Activated effector memory CD4-positive, alpha-beta T cell treated with anti-CD3 and anti-CD28 coated beads, Interleukin-2, amount 50 U/mL, for 16 hours (primary cell): ENCODE measurements at places on chromosomes 1 and 21.

- no peak for DNase-seq
These were observed 1.8 kb downstream of the HSF2BP start for GRCh38 chr21:43657355-43658087.

- DNase-seq, result no peak
These were observed 35.8 kb upstream of the GRIK3 start for GRCh38 chr1:37070126-37070525.

DNA sequence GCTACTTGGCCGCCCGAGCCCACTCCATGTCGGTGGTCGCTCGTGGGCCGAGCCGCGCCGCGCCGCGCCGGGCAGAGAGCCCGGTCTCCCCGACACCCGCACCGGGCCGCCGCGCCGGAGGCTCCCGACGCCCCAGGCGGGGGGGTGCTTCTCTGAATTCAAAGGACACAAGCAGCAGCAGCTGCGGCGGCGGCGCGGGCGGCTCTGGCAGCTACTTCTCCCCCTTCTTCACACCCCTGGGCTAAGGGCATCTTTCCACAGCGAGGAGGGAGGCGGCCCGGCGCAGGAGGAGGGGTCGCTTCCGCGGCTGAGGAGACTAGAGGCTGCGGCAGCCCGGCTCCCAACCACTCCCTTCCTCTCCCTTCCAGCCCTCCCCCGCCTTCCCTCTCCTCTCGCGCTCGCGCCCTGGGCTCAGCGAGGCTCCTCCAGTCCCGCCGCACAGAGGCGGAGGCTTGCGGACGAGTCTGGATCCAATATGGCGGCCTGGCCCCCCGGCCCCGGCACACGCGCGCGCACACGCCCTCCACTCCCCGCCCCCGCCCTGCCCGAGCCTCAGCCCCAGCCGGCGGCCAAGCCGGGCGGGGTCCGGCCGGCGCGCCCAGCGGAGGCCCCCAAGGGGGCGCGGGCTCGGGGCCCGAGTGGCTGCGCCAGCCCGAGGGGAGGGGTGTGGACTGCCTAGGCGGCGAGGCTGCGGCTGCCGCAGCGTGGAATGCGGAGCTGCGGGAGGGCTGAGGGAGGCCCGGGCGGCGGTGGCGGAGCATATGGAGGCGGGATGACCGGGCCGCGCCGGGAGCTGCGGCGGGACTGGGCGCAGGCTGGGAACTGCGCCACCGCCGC lies at the start of gene CDC42BPA:
Gene CDC42BPA, minus strand, starts transcription at position 477 of the 837 bp plus-strand sequence. CDS start 1,310 bp downstream, outside the sequence.
- DNase-seq, result peak; percentile 66

DNA sequence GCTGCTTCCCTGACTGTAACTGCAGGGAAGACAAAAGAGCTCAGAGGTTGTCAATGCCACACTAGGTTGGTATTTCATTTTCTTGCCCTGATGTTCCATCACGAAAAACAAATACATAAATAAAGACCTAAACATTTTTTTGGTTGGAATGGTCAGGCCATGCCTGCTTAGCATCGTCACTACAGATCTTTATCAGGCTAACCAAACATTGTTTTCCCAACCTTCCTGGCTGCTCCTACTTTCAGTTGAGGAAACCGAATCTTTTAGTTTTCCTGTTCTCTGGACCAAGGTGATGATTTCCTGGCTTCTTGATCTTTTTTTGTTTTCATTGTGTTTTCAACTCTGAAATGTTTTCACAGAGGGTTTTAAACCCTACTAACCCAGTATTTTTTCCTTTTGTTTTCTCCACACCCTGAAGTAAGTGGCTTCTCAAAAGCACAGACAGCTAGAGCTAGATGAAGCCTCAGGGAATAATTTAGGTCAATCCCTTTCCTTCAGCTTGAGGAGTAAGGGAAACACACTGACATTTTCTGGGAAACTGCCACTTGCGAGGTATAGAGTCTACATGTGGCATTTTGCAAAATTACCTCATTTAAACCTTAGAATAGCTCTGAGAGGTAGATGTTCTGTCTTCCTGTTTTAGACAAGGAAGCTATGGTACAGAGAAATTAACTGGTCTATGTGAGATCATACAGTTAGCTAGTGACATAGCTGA lies 67.2 kb upstream of the CNN3 start:
- DNase-seq, result no peak

DNA sequence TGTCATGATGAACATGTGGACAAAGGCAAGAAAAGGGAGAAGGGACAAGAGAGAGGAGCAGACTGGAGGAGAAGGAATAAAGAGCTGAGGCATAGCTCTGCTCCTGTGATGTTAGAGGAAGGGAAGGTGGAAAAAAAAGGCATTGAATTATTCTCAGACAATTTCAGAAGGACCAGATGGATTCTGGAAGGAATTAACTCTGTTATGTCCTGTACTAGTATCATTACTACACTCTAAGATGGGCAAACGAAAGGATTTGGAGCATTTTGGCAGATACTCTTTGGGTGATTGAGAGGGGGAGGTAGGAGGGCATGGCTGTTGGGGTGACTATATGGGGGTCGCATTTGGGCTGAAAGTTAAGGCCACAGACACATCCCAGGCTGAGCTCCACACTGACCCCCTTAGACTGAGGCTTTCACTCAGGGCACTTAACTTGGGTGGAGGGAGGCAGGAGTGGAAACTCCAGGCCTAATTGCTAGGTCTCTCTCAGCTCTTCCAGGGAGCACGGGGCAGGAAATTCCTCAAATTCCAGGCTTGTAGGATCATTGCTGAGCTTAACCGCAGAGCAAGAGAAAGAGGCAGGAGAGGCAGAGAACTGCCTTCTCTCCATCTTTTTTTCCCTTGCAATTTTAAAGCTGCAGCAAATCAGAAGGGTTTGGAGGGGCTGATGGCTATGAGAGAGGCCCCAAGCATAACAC lies 25.9 kb downstream of the KIRREL1 start:
- DNase-seq, result no peak

GRCh38 chr1:215992620-215993019 lies 425.5 kb downstream of the KCTD3 start:
- no peak for DNase-seq

DNA sequence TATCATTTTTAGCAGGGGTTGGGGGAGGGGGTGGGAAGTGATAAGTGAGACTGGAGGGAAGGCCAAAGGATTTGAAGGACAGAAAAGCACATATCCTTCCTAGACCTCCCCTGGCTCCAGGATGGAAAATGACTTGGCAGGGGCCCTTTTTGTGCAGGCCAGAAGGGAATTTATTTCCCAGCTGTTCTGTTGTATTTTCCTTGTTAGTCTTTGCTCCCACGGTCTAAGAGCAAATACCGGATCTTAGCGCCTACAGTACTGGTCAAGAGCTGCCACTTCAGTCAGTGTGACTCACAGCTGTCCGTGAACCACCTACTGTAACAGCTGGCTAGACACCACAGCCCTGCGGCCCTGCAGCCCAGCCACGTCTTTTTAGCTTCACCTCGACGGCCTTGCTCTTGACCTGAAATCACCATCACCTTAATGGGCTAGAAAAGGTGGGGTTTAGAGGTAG lies 51.0 kb upstream of the ERRFI1 start:
- DNase-seq, result no peak

- DNase-seq, result no peak
These were observed 62.8 kb downstream of the RGS21 start for GRCh38 chr1:192379554-192379953.

GRCh38 chr1:115084902-115085511 lies 4.3 kb downstream of the TSPAN2 start:
- no peak for DNase-seq

DNA sequence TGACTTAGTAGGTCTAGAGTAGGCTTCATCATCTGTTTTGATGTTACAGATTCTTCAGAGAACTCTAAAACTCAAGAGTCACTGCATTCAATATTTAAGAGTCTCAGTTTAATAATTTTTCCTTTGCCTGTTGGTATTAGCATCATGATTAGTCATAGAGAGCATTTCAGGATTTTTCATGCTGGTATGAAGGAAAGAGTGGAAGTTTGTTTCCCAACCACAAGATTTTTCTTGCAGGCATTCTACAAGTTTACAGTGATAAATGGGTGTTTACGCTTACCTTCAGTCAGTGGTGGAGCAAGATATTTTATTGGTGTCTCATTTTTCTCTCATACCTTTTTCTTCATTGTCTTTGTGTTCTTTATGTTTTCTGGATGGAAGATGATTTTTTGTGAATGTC lies 58.4 kb upstream of the MYOCOS start:
- DNase-seq, result no peak

DNA sequence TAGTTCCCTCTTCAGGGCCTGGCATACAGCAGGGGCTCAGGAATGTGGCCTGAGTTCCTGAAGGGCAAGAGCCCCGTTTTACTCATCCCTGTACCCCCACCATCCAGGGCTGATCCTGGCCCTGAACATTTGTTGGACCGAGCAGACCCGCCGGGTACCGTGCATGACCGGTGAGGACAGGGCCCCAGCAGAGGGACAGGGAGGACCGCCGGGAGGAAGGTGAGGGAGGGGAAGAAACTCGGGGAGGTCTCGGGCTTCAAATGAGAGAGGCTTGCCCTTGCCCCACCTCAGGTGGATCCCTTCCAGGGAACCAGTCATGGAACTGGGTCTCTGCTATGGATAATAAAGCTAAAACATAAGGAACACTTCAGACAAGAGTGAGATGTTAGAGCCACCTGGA lies 167.8 kb upstream of the KLHDC7A start:
- DNase-seq, result no peak

DNA sequence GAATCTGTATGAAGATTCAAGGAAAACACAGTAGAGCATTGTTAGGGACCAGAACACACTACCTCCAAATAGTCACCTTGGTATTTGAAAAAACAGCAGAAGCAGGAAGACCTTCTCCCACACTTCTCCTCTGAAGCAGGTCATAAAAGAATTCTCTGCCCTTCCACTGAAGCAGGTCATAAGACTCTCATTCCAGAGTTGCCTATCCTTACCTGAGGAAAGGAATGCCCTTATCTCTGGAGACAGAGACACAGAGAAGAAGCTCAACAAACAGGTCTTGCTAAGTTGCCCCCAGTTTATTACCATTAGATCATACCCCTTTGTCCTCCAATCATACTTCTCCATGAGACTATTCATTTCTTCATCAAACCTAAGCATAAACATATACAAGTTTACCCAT lies 225.8 kb upstream of the TNR start:
- no peak for DNase-seq

DNA sequence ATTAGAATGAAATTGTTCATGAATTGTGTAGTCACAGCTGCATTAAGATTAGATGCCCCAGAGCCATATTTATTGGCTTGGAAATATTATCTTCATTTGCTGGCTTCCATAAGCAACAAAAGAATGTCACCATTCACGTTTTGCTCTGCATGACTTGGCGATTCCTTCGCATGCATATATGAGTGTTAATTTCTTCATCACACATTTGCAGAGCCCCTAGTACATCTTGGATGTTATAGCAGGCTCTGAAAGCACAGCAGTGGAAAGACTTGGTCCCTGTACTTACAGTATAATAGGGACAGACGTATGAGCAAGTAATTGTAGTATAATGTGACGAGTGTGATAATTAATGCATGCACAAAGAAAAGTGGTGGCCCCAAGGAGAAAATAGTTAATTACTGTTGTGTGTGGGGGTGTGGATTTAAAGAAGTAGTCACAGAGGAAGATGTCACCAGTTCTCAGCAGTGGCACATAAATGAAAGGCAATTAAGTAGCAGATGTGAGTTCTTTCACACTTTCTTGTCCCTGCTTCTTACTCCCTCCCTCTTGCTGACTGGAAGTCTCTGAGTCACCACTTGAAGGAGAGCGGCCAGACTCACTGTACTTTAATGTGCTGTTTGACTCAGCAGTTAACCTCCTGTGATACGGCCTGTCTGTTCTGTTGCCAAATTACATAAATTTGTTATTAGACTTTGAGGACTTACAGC lies 21.0 kb downstream of the S100A10 start:
- peak; percentile 68 for DNase-seq

GRCh38 chr1:163063143-163063542 lies 6.0 kb upstream of the RGS4 start:
- DNase-seq, result no peak

DNA sequence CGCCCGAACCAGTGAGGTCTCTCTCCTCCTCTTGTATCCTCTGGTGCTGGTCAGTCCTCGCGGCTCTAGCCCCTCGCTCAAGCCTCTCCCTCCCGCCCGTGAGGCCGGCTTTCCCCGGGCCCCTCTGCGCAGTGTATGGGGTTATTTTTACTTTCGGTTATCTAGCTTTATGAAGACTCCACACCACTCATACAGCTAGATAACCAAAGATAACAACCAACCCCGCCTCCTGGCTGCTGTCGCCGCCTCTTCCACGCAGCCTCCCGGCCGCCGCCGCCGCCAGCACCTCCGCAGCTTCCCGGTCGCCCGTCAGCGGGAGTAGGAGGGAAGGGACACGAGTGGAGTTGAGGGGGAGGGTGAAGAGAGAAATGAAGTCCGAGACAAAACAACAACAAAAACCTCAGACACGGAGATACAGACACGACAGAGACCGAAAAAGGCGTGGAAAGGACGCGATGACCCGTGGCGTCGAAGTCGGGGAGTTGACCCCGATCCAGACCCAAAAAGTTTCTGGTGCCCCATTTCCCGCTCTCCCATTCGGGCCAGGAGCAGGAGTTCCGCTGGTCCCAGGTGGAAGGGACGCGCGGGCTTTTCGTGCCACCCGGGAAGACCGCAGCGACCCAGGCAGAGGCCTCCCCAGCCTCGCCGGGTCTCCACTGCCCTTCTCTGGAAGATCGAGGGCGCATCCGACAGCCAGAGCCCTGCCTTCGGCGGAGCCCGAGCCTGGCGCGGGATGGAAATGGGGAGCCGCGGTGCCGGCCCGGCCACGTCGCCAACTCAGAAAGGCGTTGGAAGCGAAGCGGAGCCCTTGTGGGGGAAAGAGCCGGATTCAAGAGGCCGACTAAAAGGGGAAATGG lies 51.4 kb downstream of the RHBG start:
- peak; percentile 83 for DNase-seq

- DNase-seq, result no peak
These were observed at the start of gene COL11A1 for GRCh38 chr1:103108376-103109150. Gene COL11A1 (minus strand): TSS chr1:103108522. CDS start chr1:103108178, 344 bp downstream.

DNA sequence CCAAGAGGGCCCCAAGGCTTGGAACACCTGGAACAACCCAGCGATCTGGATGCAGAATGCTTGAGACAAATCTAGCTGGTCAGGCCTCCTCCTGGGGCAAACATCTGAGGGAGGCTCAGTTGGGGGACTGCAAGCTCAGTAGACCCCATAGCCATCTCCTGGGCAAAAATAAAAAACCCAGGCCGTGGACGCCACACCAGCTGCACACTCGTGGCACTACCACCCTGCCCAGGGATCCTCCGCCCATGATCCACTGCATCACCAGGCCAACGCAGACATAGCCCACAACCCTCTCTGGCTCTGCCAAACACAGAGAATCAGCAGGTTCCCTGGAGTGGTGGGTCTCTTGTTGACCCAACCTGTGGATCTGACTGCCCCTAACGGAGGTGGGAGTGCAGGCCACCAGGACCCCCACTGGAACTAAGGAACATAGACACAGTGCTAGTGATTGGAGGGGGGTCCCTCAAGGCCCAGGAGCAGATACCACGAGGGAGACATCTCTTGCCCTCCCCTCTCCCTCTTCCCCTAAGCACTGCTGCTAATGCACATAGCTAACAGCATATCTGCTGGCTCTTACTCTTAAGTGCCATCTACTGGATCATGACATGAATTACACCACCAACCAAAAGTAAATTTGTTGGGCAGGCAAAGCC lies 147.2 kb downstream of the CHD1L start:
- no peak for DNase-seq

- no peak for DNase-seq
These were observed 10.7 kb upstream of the GPR153 start for GRCh38 chr1:6271554-6271953.
